Neuronal stem cell (in vitro differentiated cells): ENCODE measurements at places on chromosomes 3 and 15.
A peak's percentile ranks its signal among the peaks of the same experiment; 100 is the strongest.

- DNase-seq = no peak
- no peak overlapping the region for H3K4me3 ChIP-seq
- H3K36me3 ChIP-seq = no peaks in the 10 kb centered on the region
- H3K27me3 ChIP-seq = no peaks in the 10 kb centered on the region
Measured at GRCh38 chr3:157857440-157857839, 248.8 kb downstream of the SHOX2 start.

GRCh38 chr15:42723068-42723467 is 13.9 kb downstream of the CDAN1 start:
- H3K27me3 ChIP-seq = no peaks in the 10 kb centered on the region
- no peak overlapping the region for H3K4me3 ChIP-seq
- peaks cover 97% of the 10 kb centered on the region for H3K36me3 ChIP-seq
- no peak overlapping the region for H3K27ac ChIP-seq

DNA sequence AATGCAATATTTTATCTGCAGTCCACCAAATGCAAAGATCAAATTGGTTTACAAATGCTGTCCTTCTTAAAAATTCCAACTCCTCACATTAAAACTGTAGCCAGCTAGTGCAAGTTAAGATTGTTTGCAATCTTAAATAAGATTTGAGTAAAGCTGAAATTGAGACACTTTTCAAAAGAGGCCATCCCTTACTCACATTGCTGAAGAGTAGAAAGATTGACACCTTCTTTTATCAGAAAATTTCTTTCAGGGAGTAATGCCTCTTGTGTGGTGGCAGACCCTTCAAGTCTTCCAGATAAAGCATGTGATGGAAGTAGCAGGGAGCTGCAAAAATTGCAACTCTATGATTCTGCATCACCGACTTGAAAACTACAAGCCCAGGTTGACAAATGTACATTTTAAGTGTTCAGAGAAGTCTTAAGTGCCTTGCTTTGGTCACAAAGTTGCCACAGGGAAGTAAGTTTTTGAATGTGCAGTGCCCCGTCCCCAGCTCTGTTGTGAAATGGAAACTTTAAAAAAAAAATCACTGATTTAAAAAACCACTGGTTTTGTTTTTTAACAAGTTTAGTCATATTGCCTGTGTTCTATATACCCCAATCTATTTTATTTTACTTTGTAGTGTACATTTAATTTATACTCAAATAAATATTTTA is 12.6 kb downstream of the CD86 start:
- no peak overlapping the region for H3K27ac ChIP-seq
- no peaks in the 10 kb centered on the region for H3K4me1 ChIP-seq
- DNase-seq = no peak

DNA sequence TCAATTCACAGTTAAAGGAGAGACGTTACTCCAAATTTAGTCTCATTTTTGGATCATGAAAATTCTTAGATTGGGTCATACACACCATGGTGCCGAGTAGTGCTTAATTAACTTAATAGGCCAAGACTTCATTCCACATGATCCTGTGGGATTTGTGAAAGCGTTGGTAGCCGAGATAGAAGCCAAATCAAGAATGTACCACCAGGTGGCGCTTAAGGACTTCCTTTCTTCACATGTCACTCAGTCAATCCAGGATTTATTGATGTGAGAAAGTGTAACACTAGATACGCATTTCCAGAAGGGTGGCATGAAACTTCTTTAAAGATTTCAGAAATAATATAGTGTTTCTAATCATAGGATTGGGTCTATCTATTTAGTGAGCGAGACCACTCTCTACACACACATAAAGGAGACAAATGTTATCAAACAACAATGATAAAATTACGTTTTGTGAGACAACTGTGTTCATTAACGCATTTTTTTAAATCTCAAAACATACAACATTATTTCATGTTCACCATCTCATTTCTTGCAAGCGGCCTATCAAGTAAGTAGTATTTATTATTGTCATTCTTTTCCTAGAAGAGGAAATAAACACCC is 436.1 kb downstream of the CHL1 start:
- H3K27ac ChIP-seq = no peak overlapping the region
- H3K27me3 ChIP-seq = no peaks in the 10 kb centered on the region
- no peaks in the 10 kb centered on the region for H3K4me1 ChIP-seq
- peak; percentile 77 for DNase-seq
- no peak overlapping the region for H3K4me3 ChIP-seq

DNA sequence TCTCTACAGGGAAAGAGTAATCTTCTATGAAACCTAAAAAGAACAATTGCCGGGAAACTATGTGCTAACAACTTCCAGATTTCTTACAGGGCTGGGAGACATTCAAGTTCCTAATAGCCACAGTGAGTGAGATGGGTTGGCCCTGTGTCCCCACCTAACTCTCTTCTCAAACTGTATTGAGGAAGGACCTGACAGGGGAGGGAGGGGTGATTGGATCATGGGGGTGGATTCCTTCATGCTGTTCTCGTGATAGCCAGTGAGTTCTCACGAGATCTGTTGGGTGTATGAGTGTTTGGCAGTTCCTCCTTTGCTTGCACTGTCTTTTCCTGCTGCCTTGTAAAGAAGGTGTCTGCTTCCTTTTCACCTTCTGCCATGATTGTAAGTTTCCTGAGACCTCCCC is 958.7 kb downstream of the AGBL1 start:
- H3K4me1 ChIP-seq = no peaks in the 10 kb centered on the region
- H3K36me3 ChIP-seq = no peaks in the 10 kb centered on the region
- DNase-seq = no peak

GRCh38 chr3:71389191-71389590 is 194.3 kb downstream of the FOXP1 start:
- H3K36me3 ChIP-seq = no peaks in the 10 kb centered on the region
- no peak overlapping the region for H3K27ac ChIP-seq
- H3K4me3 ChIP-seq = no peak overlapping the region

DNA sequence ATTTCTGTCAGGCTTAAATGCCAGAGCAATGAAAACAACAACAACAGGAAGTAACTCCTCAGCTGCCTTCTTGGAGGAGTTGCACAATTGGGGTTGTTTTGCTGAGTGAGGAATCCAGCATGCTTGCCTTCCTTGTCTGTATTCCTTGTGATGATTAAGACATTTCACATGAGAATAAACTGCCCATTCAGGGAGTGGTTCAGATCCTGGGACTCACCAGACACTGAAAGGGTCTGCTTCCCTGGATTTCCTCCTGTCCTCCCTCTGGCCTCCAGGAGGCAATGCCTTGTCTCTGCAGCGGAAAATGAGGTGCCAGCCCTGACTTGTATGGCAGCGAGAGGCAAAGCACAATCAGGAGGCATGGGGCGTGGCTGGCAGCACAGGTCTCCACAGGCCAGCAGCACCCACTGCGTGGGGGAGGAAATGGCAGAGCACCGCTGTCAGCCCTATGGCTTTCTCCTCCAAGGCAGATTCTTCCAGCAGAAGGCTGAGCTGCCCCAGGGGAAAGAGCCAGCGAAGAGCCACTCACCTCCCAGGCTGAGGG is 41.5 kb downstream of the RBP2 start:
- H3K4me1 ChIP-seq = no peaks in the 10 kb centered on the region
- no peak overlapping the region for H3K4me3 ChIP-seq
- no peak for DNase-seq
- H3K36me3 ChIP-seq = peaks cover 4% of the 10 kb centered on the region

DNA sequence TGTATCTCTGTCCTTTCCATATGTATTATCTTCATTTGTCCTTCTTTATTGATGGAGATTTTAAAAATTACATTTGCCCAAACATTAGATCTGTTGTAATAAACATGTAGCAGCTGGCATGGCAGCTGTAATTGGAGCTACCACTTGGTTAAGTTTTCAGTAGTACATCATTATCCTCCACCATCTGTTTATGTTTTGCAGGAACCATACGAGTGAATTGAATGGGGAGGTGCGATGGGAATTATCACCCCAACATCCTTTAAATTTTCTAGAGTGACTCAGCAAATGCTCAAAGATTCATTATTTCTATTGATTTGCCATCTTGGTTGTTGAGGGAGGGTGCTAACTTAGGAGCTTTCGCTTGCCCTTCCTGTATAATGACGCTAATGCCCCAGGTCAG is 32.6 kb upstream of the NOX5 start:
- H3K27ac ChIP-seq = no peak overlapping the region
- no peak overlapping the region for H3K4me3 ChIP-seq
- H3K27me3 ChIP-seq = no peaks in the 10 kb centered on the region
- H3K4me1 ChIP-seq = no peaks in the 10 kb centered on the region

GRCh38 chr3:153173758-153174516 is 11.9 kb downstream of the RAP2B start:
- H3K27me3 ChIP-seq = no peaks in the 10 kb centered on the region
- no peak overlapping the region for H3K27ac ChIP-seq
- no peaks in the 10 kb centered on the region for H3K4me1 ChIP-seq
- no peak overlapping the region for H3K4me3 ChIP-seq
- no peaks in the 10 kb centered on the region for H3K36me3 ChIP-seq
- no peak for DNase-seq

- H3K27me3 ChIP-seq = no peaks in the 10 kb centered on the region
- H3K4me1 ChIP-seq = no peaks in the 10 kb centered on the region
Measured at GRCh38 chr3:187211532-187212195, 14.4 kb downstream of the RTP1 start.

DNA sequence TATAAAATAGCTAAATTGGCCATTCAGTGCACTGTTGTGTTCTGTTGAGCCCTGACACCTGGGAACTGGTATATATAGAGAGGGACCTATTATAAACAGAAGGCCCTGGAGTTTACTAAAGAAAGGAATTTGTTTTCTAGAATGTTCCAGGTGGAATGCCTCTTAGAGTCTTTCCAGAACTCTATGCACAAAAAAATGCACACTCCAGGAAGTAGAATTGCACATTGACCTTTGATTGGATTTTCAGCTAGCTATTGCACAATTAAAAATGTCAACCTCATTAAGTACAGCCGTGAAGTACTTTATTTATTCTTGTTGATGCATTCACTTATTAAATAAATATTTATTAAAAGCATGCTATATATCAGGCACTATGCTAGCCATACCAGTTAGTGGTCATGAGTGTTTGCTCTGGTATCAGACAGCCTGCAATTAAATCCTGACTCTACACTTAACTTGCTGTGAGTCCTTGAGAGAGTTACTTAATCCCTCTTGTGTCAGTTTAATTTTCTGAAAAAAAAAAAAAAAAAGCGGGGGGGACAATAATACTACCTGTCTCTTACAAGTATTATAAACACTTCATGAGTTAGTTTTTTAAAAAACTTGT is 40.8 kb downstream of the NDUFB4 start:
- no peak overlapping the region for H3K27ac ChIP-seq
- no peaks in the 10 kb centered on the region for H3K27me3 ChIP-seq
- H3K4me3 ChIP-seq = no peak overlapping the region
- H3K4me1 ChIP-seq = no peaks in the 10 kb centered on the region
- DNase-seq = no peak

GRCh38 chr3:169509780-169510692 is 153.5 kb downstream of the MECOM start:
- no peak overlapping the region for H3K4me3 ChIP-seq
- no peak overlapping the region for H3K27ac ChIP-seq
- H3K4me1 ChIP-seq = peaks cover 2% of the 10 kb centered on the region
- no peak for DNase-seq
- no peaks in the 10 kb centered on the region for H3K27me3 ChIP-seq
- no peaks in the 10 kb centered on the region for H3K36me3 ChIP-seq

- H3K4me3 ChIP-seq = no peak overlapping the region
- H3K36me3 ChIP-seq = no peaks in the 10 kb centered on the region
- H3K27ac ChIP-seq = no peak overlapping the region
- H3K27me3 ChIP-seq = no peaks in the 10 kb centered on the region
- no peaks in the 10 kb centered on the region for H3K4me1 ChIP-seq
Measured at GRCh38 chr15:51642696-51643095, 20.1 kb upstream of the DMXL2 start.
